NCI-H524 treated with DMSO at 0.1 percent for 48 hours (cell line): ENCODE measurements at places on chromosomes 1 and 21.

GRCh38 chr1:44433209-44433608 is 28.2 kb downstream of the RNF220 start:
- no peak for DNase-seq

GRCh38 chr1:33610864-33611455 is 138.5 kb downstream of the ZSCAN20 start:
- no peak for DNase-seq

DNA sequence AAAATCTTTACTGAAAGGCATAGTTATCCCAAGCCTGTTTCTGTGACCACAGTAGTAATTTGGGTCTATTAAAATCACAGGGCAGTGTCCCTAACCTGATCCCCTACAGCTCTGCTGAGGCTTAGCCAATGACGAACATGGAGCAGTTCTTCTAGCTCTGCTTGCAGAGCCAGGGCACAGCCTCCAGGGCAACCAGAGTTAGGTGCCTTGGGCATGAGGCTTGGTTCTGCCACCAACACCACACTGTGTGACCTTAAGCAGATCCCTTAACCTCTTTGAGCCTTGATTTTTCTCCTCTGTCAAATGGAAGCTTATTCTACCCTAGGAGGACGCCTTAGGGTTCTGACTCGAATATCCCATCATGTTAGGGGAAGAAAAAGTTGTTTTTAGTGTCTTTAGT is 86.7 kb upstream of the TLR5 start:
- no peak for DNase-seq

- DNase-seq, result no peak
These were observed 40.6 kb downstream of the ERI3 start for GRCh38 chr1:44314452-44314851.

DNA sequence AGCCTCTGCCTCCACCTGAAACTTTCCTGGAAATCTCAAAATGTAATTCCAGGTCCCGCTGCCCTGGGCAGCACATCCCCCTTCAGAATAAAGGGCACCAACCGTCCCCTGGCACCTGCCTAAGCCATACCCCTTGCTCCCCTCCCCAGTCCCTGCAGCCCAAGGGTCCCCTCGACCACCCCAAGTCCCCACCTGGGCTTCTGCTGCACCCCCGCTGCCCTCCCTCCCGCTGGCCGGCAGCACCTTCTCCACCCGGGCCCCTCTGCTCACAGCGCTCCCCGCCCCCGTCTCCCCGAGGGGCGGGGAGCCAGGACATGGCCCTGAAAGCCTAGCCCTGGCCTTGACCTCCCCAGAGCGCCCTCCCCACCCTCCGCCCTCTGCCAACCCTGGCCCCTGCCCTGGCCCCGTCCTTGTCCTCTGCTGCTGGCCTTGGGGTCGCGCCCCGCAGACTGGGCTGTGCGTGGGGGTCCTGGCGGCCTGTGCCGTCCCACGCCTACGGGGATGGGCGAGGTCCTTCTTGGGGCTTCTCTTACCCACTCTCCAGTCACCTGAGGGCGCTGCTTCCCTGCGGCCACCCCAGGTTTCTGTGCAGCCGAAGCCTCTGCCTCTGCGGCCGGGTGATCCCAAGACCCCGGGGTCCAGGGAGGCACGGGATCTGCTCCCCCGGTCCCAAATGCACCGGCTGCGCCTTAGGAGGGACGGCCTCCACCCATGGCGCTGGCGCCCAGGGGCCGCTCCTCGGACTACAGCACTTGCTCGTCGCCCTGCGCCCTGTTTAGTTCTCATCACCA is 41.7 kb downstream of the WDR4 start:
- DNase-seq, result no peak

DNA sequence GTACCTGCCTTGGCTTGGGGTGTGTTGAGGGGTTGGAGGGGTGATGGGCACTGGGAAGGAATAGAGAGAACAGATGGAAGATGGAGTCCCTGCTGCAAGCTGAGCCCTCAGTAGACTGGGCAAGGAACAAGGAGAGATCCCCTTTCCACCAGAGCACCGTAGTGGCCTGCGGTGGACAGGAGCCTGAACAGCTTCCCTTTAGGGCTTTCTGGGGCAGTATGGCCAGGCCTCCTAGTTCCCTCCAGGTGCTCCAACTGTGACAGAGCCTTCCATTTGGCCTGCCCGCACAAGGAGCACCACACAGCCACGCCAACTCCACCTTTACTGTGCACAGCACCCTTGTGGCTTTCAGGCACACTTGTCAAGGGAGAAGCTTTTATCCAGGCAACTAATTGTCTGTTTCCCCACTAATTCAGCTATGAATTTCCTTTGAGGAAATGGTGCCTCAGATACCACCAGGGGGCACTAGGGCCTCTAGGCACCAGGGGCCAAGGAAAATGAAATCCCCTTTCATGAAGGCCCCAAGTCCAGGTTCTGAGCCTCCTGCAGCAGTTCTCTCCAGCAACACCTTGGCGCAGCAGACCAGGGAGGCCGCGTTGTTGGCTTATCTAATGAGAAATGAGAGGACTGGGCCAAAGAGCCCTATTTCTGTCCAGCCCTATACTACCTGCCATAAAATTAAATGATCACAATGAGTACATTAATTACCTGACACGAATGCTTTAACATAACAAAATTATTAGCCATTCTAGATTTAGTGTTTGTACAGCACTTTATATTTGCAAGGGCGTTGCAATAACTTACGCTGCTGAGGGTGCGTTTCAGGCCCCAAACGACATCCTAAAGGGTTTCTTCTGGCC is 23.1 kb upstream of the ERI3 start:
- DNase-seq, result no peak

DNA sequence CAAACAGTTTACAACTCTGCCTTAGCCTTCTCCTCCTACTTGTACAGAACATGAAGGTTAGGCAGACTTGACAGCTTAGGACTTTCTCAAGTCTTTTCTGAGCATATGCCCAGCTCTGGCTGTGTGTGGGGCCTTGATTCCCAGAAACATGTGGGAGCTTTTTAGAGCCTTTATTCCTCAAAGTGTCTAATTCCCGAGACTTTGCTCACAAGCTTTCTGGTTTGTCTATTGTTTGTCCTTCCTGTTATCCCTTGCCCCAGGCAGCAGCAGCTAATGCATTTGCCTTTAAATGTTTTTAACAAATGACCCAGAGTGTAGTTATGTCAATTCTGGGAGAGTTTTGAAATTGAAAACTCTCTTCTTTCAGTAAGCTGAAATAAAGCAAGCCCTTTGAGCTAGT is 29.2 kb downstream of the ST7L start:
- DNase-seq, result no peak

GRCh38 chr1:153663211-153663610 is 4.7 kb downstream of the SNAPIN start:
- DNase-seq, result no peak

GRCh38 chr1:160853754-160854153 is 8.9 kb downstream of the CD244 start:
- DNase-seq, result no peak

- no peak for DNase-seq
These were observed 596.3 kb downstream of the LTN1 start for GRCh38 chr21:28396421-28396820.

GRCh38 chr1:168926236-168926635 is 180.3 kb upstream of the ATP1B1 start:
- DNase-seq, result no peak

DNA sequence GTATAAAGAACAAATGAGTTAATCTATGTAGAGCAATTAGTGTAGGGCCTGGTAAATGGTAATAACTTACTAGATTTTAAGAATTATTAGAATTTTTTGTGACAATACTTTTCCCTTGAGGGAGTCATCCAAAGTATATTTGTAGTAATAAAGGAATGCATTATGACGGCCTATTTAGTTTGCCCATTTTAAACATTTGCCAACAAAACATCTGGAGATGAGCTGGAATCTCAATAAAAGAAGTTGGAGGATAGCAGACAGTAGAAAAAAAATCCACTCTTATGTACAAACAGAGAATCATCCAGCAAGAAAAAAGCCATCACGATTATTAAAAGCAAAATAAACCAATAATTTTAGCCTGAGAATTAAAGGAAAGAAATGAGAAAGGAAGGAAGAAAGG is 567.3 kb upstream of the ADAMTS5 start:
- DNase-seq, result no peak

DNA sequence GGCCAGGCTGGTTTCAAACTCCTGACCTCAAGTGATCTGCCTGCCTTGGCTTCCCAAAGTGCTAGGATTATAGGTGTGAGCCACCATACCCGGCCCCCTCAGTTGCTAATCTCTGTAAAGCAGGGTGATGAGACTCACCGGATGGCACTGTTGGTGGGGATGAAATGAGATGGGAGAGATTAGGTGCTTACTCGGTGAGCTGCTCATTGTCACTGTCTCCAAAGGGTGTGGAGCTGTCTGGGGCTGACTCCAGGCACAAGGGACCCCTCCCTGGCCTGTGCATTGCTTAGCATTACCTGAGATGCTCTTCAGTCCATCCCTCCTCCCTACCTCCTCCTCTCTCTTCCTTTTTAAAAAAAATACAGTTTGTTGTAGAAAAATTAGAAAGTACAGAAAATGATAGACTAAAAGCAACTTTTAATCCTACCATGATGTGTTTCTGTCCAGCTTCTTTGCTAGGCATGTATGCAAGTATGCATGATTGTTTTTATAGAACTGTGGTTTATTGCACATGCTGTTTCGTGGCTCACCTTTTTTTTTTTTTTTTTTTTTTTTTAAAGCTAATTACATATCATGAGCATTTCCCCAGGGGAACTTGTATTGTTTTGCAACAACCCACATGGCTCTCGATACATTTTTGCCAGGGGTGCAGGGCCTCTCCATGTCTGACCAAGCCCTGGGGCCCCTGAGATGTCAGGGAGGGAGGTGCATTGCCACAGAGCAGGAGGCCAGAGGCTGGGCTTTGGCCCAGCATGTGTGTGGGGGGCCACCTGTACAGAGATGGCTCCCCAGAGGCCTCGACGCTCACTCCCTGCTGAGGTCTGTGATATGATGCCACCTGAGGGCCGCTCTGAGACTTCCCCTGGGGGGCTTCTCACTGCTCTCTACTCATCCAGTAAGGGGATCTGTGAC is 55.4 kb downstream of the ARHGEF10L start:
- no peak for DNase-seq

- DNase-seq, result no peak
These were observed 54.9 kb downstream of the KCNK1 start for GRCh38 chr1:233668725-233669294.

DNA sequence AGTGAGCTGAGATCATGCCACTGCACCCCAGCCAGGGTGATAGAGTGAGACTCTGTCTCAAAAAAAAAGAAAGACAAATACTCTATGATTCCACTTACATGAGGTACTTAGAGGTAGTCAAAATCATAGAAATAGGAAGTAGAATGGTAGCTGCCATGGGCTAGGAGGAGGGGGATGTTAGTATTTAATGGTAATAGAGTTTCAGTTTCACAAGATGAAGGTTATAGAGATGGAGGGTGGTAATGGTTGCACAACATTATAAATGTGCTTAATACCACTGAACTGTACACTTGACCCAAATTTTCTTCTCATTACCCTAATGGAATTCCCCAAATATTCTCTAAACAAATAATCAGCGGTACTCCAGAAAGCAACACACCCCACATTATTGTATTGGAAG is 12.8 kb downstream of the EIF2B3 start:
- no peak for DNase-seq

DNA sequence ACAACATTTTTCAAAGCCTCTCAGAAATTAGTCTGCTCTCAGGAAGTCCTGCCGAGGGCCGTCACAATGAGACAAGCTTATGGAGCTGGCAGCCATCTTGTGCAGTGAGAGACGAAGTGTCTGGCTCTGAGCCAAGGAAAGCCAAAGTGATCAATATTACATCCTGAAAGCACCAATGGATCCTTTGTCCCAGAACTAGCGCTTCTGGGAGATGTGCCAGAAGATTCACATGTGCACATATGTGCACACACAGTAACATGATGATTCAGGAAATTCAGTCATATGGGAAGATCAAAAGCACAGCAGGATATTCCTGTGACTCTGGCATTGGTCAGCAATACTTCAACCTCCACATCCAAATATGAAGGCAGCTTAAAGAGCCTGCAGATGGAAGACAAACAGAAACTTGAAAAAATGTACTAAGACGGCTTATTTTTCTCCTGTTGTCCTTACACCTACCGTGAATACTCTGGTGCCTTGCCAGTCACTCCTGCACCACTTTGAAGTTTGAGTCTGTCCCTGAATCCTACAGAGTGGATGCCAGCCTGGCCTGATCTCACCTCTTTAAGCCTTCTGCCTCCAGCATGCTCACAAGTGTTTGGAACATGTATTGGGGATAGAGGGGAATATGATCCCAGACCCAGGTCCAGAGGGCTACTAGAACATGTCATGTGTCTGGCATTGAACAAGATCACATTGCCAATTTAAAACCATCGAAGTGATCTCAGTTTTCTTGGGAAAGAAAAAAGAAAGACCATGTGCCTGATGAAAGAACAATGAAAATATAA is 44.5 kb upstream of the PRRX1 start:
- DNase-seq, result no peak

- DNase-seq, result no peak
These were observed 40.1 kb downstream of the DSTYK start for GRCh38 chr1:205171369-205171768.

GRCh38 chr1:245079021-245079609 is 75.7 kb upstream of the KIF26B start:
- no peak for DNase-seq

DNA sequence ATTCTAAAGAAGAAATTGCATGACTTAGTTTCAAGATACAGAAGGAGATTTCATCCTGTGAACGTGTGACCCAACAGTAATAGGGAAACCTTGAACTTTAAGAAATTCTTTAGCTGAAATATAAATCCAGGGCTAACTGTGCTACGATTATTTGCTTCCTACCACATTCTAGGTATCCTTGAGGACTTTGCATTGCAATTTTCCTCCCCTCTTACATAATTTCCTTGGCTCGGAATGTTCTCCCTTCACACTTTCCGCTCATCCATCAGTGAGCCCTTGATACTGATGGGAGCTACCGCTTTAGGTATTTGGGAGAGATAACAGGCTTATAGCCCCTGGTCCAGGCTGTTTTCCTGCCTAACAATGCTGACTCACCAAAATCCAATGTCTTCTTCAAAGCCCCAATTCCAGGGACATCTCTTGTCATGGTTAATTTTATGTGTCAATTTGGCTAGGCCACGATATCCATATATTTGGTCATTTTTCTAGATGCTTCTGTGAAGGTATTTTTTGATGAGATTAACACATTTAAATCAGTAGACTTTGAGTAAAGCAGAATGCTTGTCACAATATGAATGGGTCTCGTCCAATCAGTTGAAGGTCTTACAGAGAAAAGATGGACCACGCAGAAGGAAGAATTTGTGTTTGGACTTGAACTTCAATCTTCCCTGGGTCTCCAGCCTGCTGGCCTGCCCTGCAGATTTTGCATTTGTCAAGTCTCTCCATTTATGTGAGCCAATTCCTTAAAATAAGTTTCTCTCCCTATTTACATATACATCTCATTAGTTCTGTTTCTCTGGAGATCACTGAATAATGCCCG is 121.2 kb downstream of the PTPN14 start:
- DNase-seq, result no peak

DNA sequence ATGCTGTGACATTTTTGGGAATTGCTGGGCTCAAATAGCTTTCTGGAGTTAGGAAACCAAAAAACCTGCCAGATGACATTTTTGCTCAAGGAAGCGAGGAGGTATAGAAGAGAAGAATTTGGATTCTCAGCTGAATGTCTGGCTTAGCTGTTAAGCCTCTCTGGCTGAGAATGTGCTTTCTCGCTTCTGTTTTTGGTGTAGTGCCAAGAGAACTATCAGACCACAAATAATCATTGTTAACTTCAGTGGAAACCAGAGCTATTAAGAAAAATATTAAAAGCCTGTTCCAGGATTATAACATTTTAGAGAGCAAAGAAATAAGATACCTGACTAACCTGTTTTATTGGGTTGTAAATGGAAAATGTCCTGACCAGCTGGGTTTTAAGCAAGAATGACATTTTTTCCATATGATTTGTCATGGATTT is 39.5 kb upstream of the DIPK1A start:
- DNase-seq, result no peak
